Left colon (tissue), 2 donors: ENCODE measurements at places on chromosomes 3 and 15. TPM values are rescaled to one million over a fixed set of nuclear protein-coding genes. Genes with fewer than 3 reads are reported as not detected.

Gene RAP2B
- total RNA-seq: 18.5 TPM

Gene CCR1
- 4.5 TPM for total RNA-seq

Gene FYCO1
- 32.8 TPM for total RNA-seq

Gene STAB1
- 51.4 TPM for total RNA-seq

Gene LRRIQ4
- total RNA-seq: not detected

Gene GRAMD2A
- 1.0 TPM for total RNA-seq

Gene TMEM45A
- total RNA-seq: 1.9 TPM

Gene CILP
- 13.4 TPM for total RNA-seq

Gene RPUSD3
- total RNA-seq: 27.3 TPM

Gene ATP13A5
- total RNA-seq: not detected

DNA sequence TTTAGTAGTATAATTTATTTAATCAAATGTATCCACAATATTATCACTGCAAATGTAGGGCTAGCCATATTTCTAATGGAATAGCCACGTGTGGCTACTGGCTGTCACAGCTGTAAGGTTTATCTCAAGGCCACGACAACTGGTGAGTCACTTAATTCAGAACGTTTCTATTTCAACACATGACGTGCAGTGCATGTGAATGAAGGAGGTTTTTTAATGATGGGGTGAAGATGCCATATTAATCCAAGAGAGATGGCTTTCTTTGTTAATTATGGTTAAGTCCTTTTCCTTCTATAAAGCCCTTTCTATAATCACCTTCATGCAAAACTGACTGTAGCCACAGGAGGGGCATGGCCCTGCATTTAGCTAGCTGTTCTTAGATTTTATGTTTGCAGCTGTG is 212.0 kb downstream of the FEZF2 start:
- DNase-seq: no peak

GRCh38 chr15:63189941-63190768 is 749 bp downstream of the RAB8B start:
- DNase-seq: no peak

DNA sequence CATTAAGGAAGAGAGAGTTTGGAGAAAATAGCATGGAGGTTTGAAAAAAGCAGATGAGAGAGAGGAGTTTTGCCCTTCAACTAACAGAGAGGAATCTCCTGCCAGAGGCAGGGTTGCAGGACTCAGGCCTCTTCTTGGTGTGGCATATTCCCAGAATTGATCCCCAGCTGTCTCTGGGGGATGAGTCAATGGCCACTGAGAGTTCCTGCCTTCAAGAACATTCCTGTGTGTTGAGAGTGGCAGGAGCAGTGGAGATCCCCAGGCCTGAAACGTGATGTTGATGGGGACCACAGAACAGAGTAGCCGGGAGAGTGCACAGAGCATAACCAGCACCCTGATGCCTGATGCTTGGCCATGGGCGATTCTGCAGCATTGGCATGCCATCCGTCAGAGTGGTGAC is 348.4 kb upstream of the THBS1 start:
- no peak for DNase-seq

GRCh38 chr3:124558991-124559845 is 171.0 kb upstream of the UMPS start:
- DNase-seq: peak; percentile 78

DNA sequence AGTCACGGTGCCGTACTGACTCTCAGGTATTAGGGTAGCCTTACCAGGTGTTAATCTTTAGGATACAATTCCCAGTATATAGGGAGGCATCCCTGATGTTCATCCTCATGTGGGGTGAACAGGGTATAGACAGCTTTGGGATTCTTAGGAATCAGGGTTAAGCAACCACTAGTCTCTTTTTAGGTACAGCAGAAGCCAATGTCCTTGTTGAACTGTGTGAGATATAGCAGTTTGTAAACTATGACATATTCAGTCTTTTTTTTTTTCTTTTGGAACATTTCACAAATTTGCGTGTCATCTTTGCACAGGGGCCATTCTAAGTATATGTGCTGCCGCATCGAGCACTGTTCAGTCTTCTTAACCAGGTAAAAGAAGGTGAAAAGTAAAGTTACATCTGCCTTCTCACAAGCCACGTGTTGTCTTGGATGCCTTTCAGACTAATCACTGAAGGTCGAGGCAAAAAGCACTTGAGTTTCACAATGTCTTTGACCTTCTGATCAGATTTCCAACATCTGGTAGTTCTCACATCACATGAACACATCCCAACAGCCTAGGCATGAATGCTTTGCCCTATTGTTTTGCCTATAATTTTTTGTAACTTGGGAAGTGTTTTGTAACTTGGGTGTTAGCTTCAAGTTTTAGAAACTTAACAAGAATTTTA is 17.2 kb downstream of the TSEN2 start:
- DNase-seq: no peak

DNA sequence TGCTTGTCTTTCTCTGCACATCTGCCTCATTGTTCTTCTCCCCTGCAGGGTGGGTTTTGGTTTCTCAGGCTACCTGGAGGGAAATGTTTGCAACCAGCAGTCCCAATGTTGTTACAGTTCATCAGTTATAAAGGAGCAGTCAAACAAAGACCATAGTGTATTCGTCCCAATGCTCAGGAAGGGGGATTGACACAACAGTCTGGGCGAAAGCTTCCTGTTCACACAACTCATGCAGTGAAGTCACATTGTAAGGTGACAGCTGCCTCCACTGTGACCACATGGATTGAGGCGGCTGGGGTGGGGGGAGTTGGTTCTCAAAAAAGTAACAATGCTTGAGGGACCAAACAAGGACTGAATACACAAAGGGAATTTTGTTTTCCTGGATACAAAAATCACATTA is 28.8 kb upstream of the TF start:
- no peak for DNase-seq

GRCh38 chr15:70690021-70690420 is 73.3 kb downstream of the UACA start:
- no peak for DNase-seq

DNA sequence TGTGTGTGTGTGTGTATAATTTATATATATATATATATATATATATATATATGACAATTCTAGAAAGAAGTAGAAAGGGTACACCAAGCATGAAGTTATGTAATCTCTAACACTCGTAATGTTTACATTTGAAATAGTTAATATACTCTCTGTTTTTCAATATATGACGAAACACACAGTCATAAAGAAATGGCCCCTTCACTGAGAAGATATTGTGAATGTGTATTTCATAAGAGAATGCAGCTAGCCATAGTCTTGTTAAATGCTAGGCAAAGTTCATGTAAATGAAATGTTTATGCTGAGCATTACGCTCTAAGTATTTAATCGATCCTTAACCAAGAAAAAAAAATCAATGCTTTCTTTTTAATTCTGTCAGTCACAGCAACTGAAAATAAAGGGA is 154.7 kb upstream of the TSPAN3 start:
- no peak for DNase-seq

DNA sequence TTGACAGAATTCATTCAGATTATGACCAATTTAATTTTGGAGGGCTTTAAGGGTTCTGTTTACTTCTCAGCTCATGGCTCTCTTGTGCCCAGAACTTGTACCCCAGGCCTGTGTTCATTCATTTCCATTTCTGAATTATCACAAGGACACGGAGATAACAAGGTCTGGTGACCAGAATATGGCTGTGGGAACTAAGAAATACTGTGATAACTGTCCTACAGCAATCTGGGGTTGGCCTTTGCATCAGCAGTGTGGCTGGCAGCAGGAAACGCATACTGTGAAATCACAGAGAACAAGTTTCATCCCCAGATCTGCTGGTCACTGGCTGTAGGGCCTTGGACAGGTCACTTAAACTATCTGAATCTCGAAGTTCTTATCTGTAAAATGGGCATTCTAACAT is 41.8 kb upstream of the TPM1 start:
- no peak for DNase-seq

GRCh38 chr3:128311441-128311844 is 155.2 kb downstream of the DNAJB8 start:
- DNase-seq: no peak

DNA sequence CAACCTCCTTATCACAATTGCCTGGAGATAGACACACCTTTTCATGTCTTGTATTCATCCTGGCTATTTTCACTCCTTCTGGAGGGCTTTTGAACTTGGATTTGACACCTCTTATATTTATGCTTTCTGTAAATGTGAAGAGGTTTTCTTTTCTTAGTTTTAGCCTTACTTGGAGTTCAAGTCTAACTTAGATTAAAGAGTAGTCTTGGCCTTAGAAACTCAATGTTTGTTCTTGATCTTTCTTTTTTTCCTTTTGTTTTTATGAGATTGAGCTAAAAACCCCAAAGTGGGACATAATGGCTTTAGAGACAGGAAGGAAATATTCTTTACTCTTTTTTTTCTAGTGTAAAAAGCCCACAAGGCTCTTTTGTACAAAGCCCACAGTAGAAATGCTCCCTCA is 1054.9 kb downstream of the ROBO1 start:
- DNase-seq: no peak

- peak; percentile 77 for DNase-seq
Observed at GRCh38 chr3:69201658-69202057, 79.3 kb upstream of the LMOD3 start.

DNA sequence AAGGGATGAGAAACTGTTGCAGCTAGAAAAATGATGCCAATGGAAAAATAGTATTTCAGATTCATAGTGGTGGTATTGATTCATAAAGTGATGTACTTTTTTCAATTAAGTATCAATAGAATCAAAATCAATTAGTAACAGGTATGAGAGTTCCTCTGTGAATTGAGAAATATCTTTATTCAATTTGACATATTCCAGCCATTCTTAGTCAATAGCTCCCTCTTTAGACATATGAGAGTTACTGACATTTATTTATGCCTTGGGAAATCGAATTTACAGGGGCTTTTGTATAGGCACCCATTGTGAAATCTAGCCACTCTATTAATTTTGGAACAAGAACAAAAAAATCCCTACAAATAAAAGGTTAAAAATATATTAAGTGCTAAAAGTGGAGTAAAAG is 386.9 kb upstream of the CNTN3 start:
- no peak for DNase-seq
